ENCODE measurements at places on chromosomes 3 and 15. TPM values are rescaled to one million over a fixed set of nuclear protein-coding genes. Genes with fewer than 3 reads are reported as not detected.

Gene CYB561D2
- 11.3 TPM for total RNA-seq

Gene ADIPOQ
- not detected for total RNA-seq

Gene TF
- total RNA-seq, result 0.07 TPM

Gene GOLGA6B
- not detected for total RNA-seq

Gene GPR171
- total RNA-seq, result 42.8 TPM

Gene CHDH
- 0.12 TPM for total RNA-seq

Gene SLC22A13
- not detected for total RNA-seq
